Activated T-cell treated with anti-CD3 and anti-CD28 coated beads, Interleukin-2, amount 50 U/mL, for 4 hours (primary cell): ENCODE measurements at places on chromosomes 3 and 15.

GRCh38 chr15:94122516-94122915 is 108.8 kb upstream of the MCTP2 start:
- DNase-seq: no peak

DNA sequence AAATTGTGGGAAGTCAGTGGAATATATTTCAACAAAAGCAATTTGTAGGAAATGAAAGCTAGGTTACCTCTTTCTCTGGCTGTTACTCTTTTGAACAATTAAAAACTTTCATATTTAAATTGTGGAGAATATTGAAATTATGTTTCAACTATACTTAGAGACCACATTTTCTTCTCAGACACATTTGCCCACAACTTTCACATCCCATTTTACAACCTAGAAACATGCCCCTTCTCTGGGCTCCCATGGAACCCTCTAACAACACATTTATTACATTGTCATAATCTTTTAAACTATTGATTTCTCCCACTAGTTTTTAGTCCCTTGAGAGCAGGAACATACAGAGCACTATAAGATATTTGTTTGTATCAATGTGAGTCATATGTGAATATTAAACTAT is 211.7 kb upstream of the TTC14 start:
- no peak for DNase-seq

DNA sequence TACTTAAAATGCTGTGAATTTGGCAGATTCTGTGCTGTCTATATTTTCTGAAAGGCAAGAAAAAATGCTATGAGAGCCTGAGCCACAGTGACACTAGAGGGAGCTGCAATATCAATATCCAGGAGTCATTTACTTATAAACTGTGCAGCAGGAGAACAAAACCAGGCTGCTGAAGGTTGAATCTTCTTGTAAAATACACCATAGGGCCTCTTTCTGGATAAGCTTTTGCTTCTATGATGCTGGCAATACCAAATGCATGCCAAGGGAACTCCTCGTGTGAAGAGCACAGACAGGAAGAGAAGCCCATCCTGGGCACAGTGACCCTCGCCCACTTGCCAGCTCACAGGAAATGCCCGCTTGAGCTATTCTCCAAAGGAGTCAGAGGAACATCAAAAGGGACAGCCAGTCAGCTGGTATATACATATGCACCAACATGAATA is 48.0 kb upstream of the TSPAN3 start:
- DNase-seq: no peak

DNA sequence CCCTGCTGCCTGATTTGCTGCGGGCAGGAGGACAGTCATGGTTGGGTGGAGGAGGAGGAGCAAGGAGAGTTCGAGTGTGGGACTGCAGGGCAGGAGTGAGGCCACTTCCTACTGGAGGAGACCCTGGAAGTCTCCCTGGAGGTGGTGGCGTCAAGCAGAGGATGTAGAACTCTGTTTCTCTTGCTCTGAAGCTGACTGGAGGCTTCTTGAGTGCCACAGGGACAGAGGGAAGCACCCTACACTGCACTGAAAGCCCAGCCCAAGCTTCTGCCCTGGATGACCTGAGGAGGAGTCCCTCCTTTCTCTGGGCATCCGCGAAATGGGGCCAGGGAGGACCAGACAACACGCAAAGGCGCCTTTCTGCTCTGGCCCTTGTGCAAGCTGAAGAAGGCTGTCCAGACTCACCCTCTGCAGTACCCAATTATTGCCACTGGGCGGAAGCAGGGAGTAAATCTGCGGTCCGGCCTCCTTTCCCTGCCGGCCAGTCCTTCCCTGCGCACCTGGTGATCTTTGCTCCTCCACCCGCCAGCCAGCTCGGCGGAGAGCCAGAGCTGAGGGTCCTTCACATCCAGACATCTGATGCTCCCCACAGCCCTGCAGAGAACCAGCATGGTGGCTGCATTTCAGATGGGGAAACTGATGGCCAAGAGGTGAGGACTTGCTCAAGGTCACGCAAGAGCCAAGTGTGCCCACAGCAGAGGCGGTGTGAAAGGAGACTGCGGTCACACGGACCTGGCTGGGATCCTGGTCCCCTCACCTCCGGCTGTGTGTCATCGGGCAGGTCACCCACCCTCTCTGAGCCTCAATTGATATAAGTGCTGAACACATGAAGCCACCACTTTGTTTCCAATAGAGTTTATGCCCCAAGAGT is 207.1 kb downstream of the TBC1D2B start:
- no peak for DNase-seq

- DNase-seq: no peak
Observed at GRCh38 chr3:178137831-178138230, 398.4 kb upstream of the KCNMB2 start.

- DNase-seq: no peak
Observed at GRCh38 chr3:189598530-189599225, 32.5 kb upstream of the TP63 start.

DNA sequence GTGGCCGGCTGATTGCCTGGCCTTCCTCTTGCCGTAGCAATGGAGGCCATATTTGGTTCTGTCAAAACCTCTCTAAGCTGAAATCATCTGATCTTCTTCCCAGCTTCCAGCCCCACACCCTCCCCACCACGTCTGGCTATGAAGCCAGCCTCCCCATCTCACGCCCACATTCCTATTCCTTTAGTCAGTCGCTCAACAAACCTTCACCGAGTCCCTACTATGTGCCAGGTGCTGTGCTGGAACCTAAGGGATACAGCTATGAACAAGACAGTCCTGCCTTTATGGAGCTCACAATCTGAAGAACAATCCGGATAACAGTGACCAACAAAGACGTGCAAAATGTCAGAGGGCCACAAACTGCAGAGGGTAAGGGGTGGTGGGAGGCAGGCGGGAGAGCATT is 31.9 kb upstream of the SMAD6 start:
- DNase-seq: no peak

GRCh38 chr3:195159814-195160165 is 111.2 kb downstream of the XXYLT1 start:
- DNase-seq: no peak

- no peak for DNase-seq
Observed at GRCh38 chr15:100114100-100114499, 227.7 kb downstream of the ADAMTS17 start.

- DNase-seq: no peak
Observed at GRCh38 chr3:46184469-46184868, 23.6 kb downstream of the CCR1 start.

- no peak for DNase-seq
Observed at GRCh38 chr3:16802389-16802788, 82.4 kb upstream of the PLCL2 start.

DNA sequence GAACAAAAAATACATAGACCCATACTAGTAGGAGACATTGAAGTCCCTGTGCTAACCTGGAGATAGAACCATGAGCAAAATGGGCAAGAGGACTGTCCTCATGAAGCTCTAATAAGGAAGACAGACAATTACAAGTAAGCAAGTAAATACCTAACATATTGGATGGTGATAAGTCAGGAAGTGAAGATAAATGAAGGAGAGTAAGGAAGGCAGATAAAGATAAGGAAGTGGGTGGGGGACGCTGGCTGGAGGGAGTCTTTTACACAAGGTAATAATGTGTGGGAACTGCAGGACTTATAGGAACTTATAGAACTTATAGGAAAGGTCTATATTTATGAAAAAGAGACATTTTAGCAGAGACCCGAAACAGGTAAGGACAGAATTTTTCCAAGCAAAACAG is 148.9 kb upstream of the ABI3BP start:
- no peak for DNase-seq

DNA sequence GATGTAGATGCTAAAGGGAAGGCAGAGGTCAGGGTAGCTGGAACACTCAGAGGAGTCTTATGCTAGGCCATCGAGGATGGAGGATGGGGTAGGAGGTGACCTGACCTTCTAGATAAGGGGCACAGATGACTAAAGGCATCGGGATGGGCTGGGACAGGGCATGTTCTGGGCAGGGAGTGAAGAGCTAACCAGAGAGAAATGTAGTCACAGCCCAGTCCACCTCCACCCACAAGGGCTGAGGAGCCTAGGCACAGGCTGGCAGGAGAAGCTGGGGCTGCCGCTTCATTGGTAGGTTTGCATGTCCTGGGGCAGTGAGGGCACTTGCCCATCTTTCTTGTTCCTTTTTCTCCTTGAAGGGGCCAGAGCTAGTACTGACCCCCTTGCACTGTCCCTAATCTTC is 12.6 kb downstream of the CLK3 start:
- DNase-seq: no peak

DNA sequence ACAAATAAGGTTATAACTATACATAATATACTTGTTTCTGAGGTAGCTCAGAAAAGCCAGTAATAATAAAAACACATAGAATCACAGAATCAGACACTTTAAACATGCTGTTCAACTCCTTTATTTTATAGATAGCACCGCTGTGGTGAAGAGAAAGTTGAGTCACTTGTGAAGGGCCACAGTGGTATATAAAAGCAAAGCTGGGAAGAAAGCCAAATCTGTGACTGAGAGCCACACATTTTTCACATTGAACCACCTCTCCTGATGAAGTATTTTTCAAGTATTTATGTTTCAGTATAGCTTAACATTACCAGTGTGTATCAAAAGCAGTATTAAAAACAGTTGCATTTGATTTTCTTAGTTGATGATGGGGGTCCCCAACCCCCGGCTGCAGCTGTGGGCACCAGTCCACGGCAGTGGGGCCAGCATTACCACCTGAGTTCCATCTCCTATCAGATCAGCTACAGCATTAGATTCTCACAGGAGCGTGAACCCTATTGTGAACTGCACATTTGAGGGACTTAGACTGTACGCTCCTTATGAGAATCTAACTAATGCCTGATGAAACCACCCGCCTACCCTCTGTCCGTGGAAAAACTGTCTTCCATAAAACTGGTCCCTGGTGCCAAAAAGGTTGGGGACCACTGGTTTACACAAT is 46.2 kb downstream of the TBL1XR1 start:
- no peak for DNase-seq

- DNase-seq: no peak
Observed at GRCh38 chr3:64449026-64449425, 223.8 kb upstream of the PRICKLE2 start.

DNA sequence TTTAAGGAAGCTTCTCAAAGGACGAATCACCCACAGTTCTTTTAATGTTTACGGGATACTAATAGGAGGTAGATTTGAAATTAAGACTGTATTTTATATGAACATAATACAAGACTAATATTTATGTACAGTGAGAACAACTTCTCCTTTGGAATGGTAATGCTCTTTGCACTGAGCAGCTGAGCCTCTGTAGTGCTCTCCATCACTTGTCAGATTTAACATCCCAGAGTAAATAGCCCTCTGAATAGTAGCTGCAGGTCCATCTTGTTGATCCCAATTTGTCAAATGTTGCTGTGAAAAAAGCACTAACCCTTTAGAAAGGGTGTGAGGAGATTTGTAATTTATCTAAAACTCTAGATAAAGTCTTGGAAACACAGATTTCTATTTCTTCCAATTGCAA is 351.4 kb upstream of the KCNMB2 start:
- no peak for DNase-seq

- DNase-seq: peak; percentile 19
Observed at GRCh38 chr15:101723171-101723873, 951 bp downstream of the TARS3 start.

DNA sequence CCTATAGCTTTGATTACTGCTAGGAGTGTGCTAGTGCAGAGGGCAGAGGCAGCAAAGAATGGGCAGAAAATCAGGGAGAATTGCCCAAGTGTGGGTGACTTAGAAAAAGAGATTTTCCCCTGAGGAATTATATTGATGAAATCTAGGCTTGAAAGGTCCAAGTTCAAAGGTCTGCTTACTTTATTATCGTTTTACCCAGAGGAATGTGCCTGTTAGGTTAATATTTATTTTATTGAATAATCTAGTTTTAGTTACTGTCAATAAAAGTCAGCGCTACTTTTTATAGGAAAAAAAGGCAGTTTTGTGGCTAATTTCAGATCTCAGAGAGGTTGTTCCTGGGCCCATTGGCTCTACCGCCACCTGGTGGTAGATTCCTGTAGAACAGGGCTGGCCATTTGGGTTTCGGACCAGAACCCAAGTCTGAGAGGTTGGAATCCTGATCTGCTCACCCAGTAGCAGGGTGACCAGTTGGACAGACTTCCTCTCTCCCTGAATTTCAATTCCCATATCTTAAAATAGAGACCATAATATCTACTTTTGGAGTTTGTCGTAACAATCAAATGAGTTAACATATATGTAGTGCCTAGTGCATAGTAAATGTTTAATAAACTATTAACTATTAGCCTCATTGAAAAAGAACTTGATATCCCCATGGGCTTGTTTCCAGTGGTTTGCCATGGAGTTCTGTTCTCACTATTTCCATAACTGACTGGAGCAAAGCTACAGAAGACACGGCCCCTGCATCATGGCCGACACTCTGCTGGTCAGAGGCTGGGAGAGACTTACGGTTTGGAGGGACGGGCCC is 62.7 kb upstream of the ZNF148 start:
- peak; percentile 63 for DNase-seq

DNA sequence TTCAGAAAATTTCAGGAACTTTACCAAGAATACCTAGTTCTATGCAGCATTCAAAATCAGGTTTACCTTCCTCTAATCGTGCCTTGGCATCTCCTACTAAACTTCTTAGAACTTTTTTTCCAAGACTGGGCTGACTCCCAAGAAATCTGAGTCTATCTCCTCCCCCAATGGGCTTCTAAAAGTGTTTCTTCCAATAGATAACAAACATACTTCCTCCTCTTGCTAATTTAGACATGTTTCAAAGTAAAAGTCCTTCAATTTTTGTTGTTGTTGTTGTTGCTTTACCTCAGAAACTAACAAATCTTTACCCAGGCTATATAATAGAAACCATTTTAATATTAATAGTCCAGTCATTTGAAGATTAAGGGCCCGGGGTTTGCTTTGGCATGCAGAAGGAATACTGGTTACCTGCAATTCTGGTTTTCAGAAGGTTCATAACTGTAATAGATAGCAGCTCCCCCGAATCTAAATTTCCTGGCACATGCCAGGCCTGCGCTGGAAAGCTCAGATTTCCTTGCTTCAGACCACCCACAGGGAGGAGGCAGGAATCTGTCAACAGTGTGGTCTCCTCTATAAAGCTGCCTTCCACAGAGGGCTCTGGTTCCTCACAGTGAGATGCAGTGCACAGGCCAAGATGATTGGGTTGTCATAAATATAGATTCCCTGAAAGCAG is 188.7 kb downstream of the THRB start:
- no peak for DNase-seq

DNA sequence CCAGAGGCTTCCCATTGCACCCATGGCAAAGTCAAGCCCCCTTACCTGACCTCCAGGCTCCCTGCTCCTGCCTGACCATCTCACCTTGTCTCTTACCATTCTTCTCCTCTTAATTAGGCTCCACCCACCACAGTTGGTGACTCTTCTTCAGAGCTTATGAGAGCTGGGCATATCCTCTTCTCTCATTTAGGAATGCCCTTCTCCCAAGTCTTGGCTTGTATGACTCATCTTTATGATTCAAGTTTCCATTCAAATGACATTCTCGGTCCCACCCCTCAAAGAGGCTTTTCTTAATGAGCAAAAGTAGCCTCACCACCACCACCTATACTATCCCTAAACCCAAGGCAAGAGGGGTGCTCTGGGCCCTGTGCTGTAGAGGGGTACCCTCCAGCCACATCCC is 55.3 kb upstream of the NUDT16 start:
- no peak for DNase-seq

DNA sequence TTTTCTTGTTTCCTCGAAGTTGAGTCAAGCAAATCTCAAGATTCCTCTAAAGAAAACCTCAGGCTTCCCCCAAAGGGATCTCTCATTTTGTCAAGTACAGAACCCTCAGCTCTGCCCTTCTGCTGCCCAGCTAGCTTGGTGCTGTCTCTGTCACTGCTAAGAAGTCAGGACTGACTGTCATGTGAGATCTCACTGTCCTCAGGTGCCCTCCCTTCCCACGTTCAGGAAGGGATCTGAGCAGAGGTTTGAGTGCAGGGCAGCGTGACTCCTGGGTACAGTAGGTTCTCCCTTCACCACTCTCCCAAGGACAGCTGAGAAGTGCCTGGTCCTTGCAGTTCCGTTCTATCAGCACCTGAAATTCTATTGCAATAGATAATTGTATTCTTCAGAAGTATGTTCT is 229.7 kb downstream of the SLCO3A1 start:
- DNase-seq: no peak
